ENCODE measurements at places on chromosomes 13 and 19.

DNA sequence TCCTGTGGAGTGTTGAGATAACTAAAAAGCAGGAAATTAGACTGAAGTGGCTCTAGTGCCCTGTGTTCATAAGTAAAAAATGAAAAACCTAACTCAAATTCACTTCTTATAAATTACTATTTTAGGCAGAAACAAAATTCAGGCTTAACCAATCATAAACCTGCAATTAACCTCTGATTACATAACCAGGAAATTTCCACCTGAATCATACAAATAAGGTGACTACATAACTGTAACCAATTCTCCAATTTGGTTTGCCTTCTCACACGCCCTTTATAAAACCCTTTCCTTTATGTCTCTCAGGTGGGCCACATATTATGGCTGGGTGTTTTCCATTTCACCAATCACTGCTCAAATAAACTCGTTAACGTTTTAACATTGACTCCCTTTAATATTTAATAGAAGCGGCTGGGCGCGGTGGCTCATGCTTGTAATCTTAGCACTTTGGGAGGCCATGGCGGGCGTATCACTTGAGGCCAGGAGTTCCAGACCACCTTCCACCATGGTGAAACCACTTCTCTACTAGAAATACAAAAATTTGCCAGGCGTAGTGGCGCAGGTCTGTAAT lies 22.9 kb upstream of the ZNF724 start:
- DNase-seq: no peak

GRCh38 chr19:27744926-27745768 lies 1467.8 kb downstream of the UQCRFS1 start:
- DNase-seq: no peak

DNA sequence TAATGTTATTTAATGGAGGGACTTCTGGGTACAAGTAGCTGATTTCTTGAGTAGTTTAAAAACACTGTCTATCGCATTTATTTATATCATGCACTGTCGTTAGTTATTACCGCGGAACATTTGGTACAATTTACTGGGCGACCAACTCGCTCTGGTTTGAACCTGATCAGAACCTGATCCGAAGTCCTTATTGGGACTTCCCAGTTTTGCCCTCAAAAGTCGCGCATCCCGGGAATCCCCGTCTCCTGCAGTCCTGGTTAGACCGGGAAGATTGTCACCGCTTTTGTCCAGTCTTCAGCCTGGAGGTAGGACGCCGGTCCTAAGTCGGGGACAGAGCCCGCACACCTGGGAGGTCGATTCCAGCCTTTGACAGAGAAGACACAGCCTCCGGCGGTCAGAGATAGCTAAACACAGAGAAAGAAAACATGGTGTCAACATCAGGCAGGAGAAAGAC lies 694 bp downstream of the CLN5 start:
- no peak for DNase-seq

DNA sequence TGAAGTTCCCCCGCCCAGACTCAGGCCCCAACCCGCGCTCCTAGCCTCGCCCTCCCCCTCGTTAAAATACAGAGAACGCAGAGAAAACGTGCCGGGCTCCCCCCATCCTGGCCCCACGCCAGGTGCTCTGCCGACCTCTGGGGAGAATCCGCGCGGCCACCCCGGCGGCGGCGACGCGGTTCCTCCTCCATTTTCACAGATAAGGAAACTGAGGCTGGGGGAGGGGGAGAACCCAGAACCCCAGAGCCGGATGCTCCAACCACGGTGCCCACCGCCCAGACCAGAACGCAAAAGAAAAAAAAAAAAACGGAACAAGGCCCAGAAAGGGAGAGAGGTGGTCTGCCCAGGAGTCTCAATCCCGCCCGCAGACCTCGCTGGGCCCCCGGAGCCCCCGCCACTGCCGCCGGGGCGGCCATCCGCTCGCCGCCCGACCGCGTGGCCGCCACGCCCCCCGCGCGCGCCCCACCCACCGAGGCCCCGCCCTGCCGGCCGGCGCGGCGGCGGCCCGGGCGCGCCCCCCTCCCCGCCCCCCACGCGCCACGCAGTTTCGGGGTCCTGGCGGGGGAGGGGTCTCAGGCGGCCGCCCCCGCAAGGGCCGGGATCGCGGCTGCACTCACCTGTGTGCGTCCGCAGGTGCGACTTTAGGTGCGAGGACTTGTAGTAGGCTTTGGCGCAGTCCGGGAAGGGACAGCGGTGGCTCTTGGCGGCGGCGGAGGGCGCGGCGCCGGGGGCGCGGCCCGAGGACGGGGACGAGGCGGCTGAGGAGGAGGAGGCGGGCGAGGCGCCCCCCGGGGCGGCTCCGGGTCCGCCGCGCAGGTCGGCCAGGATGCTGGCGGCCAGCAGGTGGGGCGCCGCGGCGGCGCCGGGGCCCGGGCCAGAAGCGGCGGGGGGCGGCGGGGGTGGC lies 703 bp downstream of the KLF16 start:
- no peak for DNase-seq

GRCh38 chr13:74528734-74529513 lies 394.7 kb upstream of the KLF12 start:
- DNase-seq: no peak

Measured in activated T-cell treated with anti-CD3 and anti-CD28 coated beads for 24 hours (primary cell).